ENCODE measurements at places on chromosomes 13 and 19.

DNA sequence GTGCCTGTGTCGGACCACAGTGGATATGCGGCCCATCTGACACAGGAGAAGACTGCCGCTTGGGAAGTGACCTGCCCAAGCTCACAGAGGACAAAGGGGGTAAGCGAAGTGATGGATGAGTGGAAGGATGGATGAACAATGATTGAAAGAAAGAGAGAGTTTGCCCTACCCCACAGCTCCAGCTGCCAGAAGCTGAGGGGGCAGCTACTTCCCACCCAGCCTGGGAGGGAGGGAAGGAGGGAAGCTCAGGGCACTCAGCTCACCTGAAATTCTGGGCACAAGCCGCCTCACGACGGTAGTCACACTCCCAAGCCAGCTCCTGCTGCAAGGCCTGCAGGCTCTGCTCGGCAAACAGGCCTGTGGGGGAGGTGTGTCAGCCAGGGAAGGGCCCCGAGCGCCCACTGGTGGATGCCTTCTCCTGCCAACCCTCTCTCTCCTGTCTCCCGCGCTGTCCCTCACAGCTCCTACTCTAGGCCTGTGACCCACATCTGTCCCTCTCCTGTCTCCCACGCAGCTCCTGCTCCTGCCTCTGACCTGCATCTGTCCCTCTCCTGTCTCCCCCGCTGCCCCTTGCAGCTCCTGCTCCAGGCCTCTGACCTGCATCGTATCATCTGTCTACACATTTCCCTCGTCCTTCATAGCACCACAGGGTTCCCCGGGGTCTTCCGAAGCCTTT lies 12.0 kb upstream of the NUMBL start:
- no peak for DNase-seq

GRCh38 chr13:31764556-31764955 lies 25.2 kb downstream of the RXFP2 start:
- DNase-seq = no peak

- DNase-seq = no peak
These were observed 475 bp upstream of the DNAJC15 start for GRCh38 chr13:43022934-43023288.

DNA sequence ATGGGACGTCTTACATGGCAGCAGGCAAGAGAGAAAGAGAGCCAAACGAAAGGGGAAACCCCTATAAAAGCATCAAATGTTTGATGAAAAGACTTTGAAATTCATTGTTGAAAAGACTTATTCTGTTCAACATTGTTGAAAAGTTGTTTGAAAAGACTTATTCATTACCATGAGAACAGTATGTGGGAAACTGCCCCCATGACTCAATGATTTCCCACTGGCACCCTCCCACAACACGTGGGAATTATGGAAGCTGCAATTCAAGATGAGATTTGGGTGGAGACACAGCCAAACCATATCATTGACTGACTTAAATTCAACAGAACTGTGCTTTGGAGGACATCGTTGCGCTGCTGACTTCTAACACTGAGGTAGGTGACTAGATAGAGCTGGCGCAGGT lies 48.0 kb upstream of the RCBTB2 start:
- DNase-seq = no peak

GRCh38 chr19:54209058-54209810 lies 8.6 kb downstream of the RPS9 start:
- DNase-seq = no peak

Measured in GM12864 (cell line).